ENCODE measurements at places on chromosomes 4 and X.

GRCh38 chr4:170775851-170776250 lies 686.1 kb upstream of the AADAT start:
- DNase-seq: peak; percentile 23

- DNase-seq: no peak
Observed at GRCh38 chr4:113591982-113592381, 169.6 kb downstream of the CAMK2D start.

DNA sequence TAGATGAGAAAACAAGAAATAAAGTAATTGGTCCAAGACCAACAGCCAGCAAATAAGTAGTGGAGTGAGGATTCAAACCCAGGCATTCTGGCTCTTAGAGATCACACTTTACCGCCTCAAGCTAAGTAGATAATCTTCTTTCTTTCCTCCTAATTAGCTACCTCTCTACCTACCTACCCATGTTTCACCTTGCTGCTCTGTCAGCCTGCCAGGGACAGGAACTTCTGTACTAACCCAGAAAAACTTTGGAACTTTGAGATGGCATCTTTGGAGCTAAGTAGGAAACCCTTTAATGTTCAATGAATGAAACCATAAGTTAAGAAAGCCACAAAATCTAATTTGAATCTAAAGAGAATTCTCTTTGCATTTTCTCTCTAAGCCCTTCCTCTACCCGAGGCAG lies 145.2 kb downstream of the CHRNA9 start:
- DNase-seq: no peak

DNA sequence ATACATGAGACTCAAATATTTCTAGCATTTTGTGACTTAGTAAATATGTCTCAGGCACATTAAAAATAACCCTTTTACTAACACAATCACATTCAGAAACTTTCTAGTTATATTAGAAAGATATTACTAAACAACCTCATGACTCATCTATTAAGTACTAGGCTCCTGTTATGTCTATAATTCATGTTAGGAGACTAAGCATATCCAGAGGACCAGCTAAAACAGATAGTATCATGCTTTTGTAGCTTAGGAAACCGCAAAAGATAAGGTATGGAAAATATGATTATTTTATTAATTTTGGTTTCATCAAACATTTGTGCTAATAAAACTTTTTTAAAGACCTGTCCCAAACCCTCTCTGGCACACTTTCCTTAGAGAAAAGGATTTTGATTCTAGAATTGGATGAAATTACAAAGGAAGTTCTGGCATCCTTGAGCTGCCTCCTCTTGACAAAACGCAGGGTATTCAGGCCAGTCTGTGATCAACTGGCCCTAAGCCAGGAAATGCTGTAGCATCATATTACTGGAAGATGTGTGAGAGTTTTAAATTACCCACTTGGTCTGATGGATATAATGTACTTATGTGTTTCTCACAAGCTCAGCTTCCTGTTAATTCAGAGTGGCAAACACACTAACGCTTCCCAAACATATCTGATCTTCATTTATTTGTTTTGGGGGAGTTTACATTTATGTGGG lies 60.4 kb downstream of the NRK start:
- no peak for DNase-seq

DNA sequence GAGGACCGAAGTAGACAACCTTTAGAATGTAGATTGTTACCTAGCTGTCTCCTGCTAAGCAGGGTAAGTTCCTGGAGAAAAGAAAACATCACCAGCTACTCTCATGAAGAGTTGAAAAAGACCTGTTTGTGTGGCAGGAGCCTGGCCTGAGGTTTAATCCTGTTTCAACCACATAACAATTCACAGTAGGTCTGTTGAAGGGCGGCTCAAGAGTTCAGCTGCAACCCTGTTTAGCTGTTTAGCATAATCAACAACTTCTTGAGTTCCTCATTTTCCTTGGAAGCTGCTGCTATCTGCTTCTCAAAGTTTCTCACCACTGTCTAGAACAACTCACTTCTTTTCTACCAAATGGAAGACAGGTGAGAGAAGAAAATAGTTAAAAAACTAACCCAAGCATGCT lies 170.4 kb upstream of the TET2 start:
- DNase-seq: no peak

DNA sequence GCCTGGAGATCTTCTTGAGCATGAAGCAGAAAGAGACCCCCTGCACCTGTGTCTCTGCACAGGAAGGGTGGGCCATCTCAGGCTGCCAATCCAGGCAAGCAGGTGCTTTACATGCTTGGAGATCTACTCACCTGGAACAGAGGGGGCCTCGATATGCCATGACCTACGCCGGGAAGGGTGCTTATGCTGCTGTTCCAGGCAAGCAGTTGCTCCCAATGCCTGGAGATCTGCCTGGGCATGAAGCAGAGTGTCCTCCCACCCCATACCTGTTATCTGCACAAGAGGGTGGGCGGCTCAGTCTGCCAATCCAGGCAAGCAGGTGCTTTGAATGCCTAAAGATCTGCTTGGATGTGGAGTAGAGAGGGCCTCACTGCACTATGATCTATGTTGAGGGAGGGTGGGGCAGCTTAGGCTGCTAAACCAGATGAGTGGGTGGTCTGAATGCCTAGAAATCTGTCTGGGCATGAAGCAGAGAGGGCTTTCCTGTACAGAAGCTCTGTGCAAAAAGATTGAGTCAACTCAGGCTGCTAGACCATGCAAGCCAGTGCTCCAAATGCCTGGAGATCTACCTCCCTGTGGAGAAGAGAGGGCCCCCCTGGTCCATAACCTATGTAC lies 104.5 kb upstream of the QRFPR start:
- no peak for DNase-seq

GRCh38 chrX:69318651-69319340 lies 153.5 kb upstream of the PJA1 start:
- DNase-seq: no peak

- DNase-seq: no peak
Observed at GRCh38 chr4:849478-850175, 23.7 kb upstream of the CPLX1 start.

GRCh38 chr4:120071192-120071795 lies 4.6 kb upstream of the MAD2L1 start:
- DNase-seq: peak; percentile 56

DNA sequence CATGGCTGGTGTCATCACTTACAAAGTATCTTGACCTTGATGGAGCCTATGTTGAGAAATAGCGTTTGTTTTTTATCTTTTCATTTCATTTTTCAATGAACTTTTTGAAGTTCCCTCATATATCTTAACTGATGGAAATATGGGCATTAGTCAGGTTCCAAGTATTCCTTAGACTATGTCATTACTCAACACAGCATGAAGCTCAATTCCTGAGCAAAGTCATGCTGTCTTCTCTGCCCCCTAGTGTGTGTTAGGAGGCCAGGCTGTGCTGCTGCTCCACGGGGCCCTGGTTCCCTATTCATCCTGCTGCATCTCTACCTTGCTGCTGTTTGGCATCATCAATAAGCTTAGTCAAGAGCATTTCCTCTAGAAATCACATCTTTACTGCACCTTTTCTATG lies 40.9 kb downstream of the GPR143 start:
- no peak for DNase-seq

GRCh38 chr4:15327311-15328298 lies 100.2 kb upstream of the C1QTNF7 start:
- DNase-seq: no peak

DNA sequence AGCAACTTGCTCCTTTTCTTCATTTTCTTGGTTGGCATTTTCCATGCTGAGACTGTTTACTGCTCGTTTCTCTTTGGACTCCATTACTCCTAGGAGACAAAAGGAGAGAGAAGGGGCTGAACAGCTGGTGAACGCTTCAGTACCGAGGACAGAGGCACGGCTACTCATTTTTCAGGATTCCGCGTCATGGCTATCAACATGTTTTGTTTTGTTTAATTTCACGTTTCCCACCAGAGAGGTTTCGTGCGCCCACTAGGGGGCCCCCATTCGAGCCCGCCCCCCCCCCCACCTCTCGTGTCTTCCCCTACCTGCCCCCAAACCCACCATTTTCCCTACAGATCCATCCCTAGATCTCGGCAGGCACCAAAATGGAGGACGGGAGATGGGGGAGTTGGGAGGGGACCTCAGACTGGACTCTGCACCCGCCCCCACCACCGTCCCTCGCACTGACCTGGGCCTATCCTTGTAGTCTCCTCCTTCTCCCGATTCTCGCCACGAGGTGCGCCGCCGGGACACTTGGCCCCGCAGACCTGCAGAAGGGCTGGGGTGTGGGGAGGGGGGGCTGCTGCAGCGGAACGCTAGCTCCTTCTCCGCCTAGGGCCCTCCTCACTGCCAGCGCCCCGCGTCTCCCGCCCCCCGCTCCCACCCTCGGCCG lies 653 bp downstream of the BEX1 start:
- DNase-seq: no peak

- no peak for DNase-seq
Observed at GRCh38 chrX:16711893-16712547, 449 bp downstream of the CTPS2 start.

DNA sequence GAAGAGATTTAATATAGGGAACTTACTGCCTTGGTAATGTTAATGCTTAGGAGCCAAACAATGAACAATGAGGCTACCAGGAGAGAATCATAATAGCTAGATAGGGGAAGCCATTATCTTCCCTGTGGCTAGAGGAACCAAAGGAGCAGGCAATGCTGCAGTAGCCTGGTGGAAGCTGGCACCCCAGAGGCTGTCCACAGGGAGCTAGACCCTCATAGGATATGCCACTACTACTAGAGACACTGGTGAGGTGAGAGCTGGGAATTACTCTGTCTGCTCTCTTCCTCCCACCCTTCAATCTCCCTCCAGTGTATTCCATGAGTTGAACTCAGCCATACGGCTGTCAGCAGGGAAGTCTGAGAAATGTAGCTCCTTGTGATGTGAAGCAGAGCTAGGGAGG lies 601.4 kb downstream of the KCNIP4 start:
- DNase-seq: no peak

GRCh38 chr4:122703868-122704267 lies 28.6 kb upstream of the BBS12 start:
- no peak for DNase-seq

DNA sequence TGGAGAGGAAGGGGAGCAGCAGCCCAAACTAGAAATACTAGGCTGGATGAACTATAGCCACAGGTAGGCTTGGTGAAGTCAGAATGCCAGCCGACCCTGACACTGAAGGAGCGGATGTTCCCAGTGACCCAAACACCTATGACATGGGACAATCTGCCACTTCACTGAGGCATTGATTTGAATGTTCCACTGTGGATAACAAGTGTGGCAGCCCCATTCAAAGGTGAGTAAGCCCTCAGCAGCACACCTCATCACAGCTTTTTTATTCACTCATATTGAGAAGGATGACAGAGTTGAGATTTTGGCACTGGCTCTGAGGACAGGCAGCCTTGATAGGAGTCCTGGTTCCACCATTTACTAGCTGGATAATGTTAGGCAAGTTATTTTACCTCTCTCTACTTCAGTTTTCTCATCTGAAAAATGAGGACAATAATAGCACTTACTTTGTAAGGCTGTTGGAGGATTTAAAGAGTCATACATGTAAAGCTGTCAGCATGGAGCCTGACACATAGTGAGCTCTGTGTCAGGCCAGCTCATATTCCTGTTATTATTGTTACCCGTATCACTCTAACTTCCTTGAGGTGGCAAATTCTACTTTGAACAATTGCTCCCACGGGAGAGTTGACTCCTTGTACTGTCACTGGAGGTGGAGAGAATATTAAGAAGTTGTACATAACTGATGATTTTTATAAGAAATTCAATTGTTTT lies 114.6 kb downstream of the RASL11B start:
- no peak for DNase-seq

DNA sequence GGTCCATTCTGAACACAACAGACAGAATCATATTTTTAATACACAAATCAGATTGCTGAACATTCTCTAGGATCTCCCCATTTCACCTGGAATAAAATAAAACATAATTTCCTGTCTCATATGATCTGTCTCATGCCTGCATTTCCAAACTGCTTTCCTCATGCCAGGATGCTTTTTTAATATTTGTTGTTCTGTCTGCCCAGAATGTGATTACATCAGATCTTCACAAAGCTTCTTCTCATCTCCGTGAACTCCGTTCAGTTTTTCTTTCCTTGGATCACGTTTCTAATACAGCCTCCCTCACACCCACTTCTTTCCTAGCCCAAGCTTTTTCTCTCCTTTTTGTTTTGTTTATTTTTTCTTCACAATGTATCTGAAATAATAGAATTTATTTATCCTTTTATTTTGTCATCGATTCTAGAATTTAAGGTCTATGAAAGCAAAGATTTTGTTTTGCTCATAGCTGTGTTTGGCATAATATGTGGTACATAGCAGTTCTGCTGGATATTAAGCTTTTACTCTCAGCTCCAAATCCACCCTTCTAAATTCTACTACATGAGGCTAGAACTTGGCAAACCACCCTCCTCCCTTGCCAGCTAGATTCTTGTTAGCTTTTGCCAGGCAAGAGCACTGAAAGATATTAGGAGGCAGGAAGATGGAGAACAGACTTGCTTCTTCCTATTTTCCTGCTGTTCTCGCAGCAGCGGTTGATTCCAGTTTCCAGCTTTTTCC lies 165.5 kb upstream of the SLIT2 start:
- DNase-seq: no peak

- no peak for DNase-seq
Observed at GRCh38 chrX:153321381-153322124, at the start of gene PNMA6F. TSS of gene PNMA6F (minus strand) at chrX:153321767. CDS start at chrX:153320674, 1,093 bp downstream.

DNA sequence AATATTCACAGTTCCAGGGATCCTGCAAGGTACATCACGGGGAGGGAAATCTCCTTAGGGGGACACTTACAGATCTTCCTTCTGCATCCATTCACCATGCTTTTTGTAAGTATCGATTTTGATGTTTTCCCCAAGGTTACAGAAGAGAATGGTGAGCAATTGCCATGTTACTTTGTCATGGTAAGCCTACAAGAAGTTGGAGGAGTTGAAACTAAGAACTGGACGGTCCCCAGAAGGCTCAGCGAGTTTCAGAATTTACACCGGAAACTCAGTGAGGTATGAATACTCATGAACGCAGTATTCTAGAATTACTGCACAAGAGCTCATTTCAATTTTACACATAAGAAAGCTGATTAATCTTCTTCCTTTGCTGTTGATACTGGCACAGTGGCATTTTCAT lies 53.9 kb downstream of the LRP2BP start:
- no peak for DNase-seq

- no peak for DNase-seq
Observed at GRCh38 chr4:186318481-186318880, 52.5 kb downstream of the F11 start.

DNA sequence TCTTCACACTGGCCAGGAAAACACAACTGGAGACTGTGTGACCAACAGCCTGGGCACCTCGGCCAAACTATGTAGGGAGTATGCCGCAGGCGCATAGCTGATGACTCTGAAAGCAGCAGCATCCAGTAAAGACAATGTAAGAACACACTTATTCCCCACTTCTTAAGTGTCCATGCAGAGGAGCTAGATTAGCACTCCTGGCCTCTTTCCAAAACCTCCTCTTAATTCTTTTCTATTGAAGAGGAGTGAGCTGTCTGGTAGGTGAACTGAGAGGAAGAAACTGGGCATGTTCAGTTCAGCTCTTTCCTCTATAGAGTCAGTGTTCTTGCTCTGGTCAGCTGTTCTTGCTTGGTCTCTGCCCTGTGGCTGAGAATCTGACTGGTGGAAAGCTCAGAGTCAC lies 21.1 kb downstream of the NMU start:
- DNase-seq: no peak

DNA sequence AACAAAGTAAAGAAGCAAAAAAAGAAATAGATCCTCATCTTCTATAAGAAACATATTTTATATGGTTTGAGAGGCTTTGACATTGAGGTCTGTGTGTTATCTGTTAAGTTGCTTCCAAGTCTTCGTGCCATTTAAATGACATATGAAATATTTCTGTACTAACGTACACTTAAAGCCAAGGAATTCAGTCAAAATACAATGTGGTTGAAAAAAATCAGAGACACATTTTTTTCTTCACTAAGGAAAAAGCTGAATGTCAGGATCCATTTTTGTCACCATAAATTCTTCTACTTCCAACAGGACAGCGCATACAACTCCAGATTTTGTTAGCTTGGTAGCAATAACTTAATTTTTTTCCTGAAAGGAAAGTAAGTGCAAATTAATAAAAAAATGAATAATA lies 168.5 kb downstream of the FAT4 start:
- DNase-seq: no peak

Measured in Peyer's patch (tissue), 4 donors.